AG20443 (cell line): ENCODE measurements at places on chromosomes 3 and 15.

GRCh38 chr15:76150971-76151598, 91.3 kb downstream of the TMEM266 start:
- peak; percentile 84 for DNase-seq

- DNase-seq = no peak
Observed at GRCh38 chr15:68821190-68821840, 620 bp upstream of the ANP32A start.

- no peak for DNase-seq
Observed at GRCh38 chr3:131348911-131349310, 32.7 kb upstream of the NUDT16 start.

GRCh38 chr3:60131618-60132017, 1081.8 kb upstream of the CFAP20DC start:
- DNase-seq = no peak

- peak; percentile 31 for DNase-seq
Observed at GRCh38 chr3:146161663-146162002, 649 bp upstream of the PLOD2 start.

DNA sequence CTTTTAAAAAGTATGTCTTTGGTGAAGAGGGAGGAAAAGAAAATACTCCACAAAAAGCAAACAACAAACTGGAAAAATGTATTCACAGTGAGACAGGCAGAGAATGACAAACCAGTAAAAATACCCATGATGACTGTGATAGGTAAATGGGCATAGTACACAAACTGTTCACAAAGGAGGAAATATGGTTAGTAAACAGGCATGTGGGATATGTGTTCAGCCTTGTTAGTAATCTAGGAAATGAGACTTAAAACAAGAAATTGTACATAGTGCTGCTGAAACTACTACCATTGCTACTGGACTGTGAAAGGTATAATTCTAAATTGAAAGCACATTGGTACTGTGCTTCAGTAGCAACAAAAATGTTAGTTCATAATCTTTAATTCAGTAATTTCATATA, 50.1 kb downstream of the UBE2E2 start:
- DNase-seq = no peak

DNA sequence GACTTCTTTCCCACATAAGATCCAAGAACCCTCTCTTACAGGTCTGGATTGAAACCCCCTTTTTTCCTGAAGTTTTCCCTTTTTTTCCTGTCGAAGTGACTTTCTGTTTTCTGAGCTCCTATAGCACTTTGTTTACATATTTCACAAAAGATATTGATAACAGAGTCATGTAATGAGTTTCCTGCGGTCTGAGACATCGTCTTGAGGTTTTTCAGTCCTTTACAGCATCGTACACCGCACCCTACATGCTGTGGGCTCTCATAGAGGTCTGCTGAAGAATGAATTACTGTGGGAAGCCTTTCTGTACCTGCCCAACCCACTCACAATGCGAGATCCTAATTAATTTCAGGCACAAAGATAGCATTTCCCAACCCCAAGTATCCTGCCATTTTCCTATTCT, 53.1 kb downstream of the MCF2L2 start:
- no peak for DNase-seq

GRCh38 chr3:131597816-131598215, 95.0 kb upstream of the MRPL3 start:
- DNase-seq = no peak

DNA sequence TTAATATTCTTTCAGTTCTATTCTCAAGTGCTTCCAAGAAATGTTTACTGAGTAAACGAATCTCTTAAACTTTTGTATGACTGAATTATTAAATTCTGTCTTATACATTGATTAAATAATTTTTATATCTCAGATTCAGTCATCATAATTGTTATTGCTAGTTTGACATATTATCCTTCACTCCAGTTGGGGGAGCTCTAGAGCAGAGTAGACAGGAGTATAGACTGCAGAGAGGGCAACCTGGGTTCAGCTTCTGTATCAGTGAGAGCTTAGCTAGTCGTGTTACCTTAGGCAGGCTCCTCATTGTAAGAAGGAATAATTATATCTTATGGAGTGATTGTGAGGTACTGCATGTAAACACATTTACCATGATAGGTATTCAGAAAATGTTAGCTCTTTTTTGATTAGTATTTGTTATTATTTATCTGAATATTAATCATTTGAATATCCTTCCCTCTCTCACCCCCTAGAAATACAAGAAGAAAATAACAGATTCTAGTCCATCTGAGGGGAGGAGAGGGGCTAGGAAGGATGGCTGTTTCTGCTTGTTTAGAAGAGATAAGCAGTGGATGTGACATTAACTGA, 31.0 kb upstream of the ZCWPW2 start:
- peak; percentile 64 for DNase-seq

DNA sequence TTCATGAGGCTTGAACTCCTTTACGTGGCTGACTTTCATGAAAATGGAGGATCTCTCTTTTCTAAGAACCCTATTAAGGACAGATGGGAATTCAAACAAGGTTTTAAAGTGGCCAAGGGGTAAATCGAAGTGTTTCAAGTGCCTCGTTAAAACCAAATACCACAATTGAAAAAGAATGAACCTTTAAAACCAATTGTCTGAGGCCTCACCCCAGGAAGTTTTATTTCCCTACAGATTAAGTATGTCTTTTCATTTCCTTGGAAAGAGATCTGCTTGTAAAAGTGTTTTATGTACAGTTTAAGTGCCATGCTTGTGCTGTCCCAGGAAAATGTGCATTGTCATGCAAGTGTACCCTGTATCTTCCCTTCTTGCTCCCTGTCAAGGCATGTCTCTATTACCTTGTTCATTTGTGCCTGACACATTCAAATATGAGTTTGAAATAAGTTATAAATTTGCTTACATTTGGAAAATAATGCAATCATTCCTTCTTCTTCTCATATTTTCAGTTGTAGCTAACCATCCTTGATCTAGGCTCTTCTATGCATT, 138.7 kb downstream of the ZPLD1 start:
- no peak for DNase-seq

DNA sequence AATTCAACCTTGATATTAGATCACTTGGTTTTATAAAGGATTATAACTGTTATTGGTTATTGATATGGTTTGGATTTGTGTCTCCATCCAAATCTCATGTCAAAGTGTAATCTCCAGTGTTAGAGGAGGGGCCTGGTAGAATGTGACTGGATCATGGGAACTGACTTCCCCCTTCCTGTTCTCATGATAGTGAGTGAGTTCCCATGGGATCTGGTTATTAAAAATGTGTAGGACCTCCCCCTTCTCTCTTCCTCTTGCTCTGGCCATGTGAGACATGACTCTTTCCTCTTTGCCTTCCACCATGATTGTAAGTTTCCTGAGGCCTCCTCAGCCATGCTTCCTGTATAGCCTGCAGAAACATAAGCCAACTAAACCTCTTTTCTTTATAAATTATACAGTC, 136.0 kb upstream of the UBE2E2 start:
- DNase-seq = no peak

DNA sequence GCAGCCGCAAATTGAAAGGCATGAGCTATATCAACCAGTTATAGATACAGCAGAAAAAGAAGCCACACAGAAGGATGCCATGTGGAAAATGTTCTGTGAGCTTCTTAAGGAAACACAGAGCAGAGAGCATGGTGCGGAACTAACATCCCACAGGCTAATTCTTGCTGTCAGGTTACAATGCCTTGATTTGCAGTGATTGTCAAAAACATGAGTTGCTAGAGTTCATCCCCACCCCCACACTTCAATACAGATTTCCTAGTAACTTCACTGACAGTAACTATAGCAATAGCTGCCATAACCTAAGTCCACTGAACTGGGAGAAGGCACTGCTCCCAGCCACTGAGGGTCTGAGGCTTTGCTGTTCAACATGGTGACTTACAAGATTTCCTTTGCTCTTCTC, 821.6 kb downstream of the SQOR start:
- DNase-seq = no peak

DNA sequence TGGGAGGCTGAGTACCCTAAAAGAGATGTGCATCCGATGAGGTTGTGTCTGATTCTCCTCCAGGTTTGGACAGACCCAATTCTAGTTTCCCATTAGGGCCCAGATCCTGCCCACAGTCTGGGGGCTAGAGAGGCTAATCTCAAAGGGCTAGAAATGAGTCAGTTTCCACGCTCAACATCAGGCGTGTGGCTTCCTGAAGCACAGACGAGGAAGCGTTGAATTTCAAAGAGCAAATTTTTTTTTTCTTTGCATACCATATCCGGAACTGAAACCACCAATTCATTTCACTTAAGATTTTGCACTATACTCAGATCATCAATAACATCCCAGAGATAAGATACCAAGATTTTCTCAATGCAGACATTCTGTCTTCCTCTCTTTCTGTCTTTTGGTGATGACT, 173.8 kb upstream of the BCL6 start:
- no peak for DNase-seq

DNA sequence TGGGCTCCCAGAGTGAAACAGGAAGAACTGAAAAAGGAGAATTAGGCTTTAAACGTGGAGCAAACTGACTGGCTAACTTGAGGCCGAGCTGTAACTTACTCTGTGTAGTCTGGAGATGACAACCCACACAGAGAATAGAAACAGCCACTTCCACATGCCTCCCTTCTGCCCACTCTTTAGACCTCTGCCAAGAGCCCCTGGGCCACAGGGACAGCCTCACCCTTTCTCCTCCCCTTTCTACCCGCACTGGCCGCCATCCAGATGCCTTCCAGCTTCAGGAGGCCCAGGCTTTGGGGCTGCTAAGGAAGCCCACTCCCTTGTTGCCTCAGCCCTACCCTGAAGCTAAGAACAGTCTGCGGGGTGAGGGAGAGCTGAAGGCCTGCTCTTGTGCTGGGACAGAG, 6.8 kb downstream of the ARHGAP31 start:
- DNase-seq = no peak

- peak; percentile 39 for DNase-seq
Observed at GRCh38 chr3:173733029-173733652, 335.6 kb downstream of the NLGN1 start.

DNA sequence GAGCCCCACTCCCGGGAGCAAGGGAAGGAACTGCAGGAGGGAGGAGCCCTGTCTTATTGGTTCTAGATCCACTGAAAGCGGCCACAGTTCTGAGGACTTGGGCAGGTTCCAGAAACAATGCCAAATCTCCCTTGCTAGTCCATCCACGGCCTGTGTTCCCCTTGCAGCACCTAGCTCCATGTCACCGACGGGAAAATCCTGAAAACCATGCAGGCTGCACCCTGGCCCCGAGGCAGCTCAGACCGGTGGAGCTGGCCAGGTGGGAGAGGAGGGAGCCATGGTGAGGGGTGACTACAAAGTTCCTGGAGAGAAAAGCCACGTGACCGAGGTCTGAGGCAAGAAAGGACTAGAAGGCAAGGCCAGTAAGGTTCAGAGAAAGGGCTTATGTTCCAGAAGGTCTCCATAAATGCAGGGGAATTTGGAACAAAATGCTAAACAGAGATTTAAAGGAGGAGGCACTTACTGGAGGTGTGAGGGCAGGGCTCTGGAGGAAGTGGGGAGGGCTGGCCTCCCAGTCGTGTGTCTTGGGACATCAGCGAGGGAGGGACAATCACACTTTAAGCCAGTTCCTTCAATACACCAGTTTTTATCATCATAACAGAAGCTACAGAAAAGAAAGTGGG, 5.4 kb downstream of the MGLL start:
- no peak for DNase-seq

DNA sequence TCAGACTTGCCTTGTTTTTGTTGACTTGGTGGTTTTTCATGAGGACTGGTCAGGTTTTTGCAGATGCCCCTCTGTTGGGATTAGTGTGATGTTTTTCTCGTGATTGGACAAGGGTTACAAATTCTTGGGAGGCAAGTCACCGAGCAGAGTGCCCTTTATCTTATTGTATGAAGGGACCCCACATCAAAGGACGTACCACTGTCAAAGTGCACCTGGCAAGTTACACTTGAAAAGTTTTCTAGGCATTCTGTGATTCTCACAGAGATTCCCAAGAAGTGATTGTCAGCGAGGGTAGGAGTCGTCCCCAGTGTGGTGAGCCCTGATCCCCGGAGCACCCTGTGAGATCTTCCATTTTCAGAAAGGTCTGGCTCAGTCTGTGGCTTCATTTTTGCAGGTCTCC, 110.1 kb downstream of the POLR2M start:
- no peak for DNase-seq

GRCh38 chr15:40850576-40851112, 6.8 kb downstream of the SPINT1 start:
- no peak for DNase-seq

DNA sequence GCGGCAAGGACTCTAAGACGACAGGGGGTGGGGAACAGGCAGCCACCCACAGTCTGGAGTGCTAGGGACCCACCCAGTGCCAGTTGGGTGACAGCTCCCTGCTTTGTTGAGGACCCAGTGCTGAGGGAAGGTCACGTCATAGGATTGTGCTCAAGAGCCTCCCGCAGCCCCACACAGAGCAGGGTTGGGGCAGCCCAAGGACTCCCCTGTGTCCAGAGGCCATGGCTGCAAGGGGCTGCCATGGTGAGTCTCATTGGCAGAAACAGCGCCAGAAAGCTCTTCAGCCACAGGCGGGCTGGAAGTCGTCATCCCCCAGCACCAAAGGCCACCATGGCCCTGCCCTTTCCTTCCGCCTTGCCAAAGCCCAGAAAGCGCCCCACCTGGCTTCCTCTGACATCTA, 37.0 kb upstream of the PLXNA1 start:
- DNase-seq = no peak

DNA sequence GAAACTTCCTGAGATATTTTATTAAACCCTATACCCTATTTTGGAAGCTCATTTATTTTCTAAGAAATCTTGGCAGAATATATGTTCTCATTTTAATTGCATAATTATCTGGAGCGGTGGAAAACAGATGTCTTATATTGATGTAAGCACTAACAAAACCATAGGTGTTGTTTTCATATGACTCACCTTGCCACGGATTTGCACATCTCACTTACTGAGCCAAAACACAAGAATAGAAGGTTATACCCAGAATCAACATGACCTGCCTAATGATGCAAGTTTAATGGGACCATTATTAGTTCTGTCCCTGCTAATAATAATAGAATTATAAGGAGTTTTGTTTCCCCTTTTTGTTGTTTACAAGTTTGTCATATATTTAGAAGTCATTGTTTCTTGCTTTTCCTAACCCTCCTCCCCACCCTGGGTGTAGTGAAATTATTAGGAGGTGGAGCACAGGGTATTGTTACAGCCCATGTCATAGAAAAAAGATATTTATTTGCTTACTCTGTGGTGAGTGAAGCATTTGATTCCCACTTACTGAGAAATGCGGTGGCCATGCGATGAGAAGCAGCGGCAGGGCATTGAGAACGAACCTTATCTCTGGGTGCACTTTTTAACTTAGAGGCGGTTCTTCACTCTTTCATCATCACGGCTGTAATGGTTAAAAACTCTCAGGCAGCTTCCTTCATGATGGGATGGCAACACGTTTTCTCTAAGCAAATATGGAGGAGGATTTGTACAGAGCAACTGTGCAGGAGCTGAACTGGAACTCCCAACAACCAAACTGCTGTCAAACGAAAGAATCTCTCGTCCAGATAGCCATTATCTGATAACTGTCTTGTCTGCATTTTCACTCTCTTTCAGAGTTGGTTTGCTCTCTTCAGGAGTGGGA, 521 bp downstream of the IL5RA start:
- no peak for DNase-seq

DNA sequence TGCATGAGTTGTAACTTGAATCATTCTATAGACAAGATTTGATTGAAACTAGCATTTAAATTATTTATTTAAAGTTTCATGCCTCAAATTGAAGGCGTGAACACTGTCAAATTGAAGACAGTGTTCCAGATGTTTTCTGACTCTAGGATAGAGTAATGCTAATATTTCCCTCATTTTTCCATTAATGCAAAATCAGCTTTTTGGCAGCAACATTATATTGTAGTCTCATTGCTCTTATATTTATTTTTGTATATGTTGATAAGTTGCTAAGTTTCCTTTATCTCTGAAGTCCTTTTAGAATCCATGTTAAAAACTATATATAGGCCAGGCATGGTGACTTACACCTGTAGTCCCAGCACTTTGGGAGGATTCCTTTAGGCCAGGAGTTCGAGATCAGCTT, 4.8 kb downstream of the FANCI start:
- DNase-seq = no peak
